Osteoblast (primary cell): ENCODE measurements at places on chromosomes 16 and 17. TPM values are rescaled to one million over a fixed set of nuclear protein-coding genes. Genes with fewer than 3 reads are reported as not detected.

DNA sequence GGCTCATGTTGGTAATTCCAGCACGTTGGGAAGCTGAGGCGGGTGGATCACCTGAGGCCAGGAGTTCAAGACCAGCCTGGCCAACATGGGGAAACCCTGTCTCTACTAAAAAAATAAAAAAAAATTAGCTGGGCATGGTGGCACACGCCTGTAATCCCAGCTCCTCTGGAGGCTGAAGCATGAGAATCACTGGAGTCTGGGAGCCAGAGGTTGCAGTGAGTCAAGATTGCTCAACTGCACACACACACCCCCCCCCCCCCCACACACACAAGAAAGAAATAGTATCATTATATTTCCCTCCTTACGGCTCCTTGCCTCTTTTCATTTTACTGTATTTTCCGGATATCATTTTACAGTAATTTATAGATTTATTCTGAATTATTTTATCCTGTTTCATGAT lies 963.1 kb upstream of the GOT2 start:
- DNase-seq: no peak

GRCh38 chr16:10622036-10622921 lies 41.9 kb upstream of the EMP2 start:
- DNase-seq: peak; percentile 43

DNA sequence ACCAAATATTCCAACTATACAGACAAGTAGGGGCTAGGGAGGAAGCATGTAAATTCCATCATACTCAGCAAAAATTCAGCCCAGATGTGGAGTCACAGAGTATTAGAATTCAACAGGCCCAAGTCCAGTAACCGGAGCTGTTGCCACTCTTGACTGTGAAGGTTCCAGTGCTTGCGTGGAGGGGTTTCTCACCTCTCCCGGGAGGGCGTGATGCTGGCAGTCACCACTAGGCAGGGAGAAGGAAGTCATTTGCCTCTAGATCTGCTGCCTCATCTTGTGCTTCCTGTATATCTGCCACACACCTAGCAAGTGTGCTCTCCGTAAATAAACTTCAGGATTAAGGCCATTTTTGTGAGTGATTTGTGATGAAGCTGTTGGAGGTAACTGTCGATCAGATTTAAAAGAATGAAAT lies 1.0 kb upstream of the CKLF start:
- DNase-seq: no peak

GRCh38 chr17:27343977-27344607 lies 50.2 kb downstream of the WSB1 start:
- DNase-seq: no peak

DNA sequence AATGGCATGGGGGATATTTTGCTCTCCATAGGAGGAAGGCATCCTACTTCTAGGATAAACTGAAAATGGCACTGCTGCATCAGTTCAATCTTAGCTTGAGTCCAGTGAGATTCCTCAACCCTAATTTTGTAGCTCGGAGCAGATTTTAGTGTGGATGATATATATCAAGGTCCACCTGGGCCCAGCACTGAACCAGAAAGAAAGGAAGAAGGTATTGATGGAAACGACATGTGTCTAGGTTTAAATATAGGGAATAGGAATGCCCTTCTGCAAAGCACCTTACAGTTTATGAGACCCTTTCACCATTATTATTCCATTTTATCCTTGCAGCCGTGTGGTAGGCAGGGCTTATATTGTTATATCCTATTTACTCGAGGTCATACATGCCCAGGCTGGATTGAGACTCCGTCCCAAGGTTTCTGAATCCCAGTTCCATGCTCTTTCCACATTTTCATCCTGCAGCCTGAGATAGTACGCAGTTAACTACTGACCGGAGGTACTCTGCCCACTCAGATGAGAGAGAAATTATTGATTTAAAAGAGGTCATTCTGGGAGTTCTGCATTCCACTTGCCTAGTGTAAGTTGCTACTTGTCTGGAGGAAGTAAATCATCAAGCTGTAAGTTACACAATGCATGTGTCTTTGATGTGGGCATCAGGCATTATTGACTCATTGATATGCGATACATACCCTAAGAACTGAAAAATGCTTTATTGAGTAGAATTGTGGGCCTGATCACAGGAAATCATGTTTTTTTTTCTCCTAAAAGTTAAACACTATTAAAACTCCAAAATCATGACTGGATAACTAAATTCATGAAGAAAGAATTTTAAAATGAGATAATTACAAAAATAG lies 10.1 kb downstream of the KRT39 start:
- peak; percentile 86 for DNase-seq

DNA sequence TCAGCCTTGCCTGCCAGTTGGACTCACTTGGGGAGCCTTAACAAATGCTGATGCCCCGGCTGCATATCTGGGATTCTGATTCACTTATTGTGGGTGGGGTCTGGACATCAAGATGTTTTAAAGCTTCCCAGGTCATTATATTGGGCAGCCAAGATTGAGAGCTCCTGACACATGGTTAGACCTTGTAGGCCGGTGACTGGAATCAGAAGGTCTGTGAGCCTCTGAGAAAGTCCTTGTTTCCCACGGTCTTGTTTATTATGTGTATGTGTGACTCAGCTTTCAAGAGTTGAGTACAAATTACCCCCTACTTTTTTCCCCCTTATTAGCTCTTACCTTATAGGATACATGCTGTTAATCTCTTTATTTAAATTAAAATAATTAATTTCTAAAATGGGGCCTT lies 103.5 kb downstream of the ABCC1 start:
- DNase-seq: peak; percentile 46

DNA sequence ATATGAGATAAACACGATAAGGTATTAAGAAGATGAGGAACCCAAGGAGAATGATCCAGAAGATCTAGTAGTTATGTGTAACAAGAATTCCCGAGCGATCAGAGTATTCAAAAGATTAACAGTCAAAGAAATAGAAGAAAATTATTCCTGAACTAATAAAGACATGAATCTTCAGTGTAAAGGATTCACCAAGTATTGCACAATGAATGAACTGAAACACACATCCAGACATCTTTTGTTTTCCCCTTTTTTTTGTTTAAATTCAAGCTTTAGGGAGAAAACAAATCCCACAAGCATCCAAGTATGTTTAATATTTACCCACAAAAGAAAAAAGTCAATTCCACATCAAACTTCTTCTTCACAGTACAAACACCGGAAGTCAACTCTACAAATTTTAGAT lies 23.7 kb upstream of the MYOCD start:
- DNase-seq: no peak

DNA sequence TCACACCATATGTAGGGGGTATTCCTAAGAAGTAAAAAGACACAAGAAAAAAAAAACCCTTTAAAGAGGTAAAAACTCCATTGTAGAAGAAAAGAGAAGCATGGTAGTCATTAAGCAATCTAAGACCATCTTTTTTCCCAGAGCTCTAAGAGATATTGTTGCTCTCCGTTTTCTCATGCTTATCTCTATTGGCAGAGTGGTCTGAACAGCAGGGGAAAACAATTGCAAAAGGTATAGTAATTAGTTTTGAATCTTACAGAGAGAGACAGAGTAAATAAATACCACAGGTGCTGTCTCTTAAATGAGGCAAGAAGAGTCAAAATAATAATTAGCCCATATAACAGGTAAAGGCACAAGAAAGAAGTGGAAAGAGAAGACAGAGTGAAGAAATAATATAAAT lies 821.4 kb upstream of the CA10 start:
- no peak for DNase-seq

- DNase-seq: no peak
Observed at GRCh38 chr16:14509055-14509454, 121.0 kb downstream of the PARN start.

DNA sequence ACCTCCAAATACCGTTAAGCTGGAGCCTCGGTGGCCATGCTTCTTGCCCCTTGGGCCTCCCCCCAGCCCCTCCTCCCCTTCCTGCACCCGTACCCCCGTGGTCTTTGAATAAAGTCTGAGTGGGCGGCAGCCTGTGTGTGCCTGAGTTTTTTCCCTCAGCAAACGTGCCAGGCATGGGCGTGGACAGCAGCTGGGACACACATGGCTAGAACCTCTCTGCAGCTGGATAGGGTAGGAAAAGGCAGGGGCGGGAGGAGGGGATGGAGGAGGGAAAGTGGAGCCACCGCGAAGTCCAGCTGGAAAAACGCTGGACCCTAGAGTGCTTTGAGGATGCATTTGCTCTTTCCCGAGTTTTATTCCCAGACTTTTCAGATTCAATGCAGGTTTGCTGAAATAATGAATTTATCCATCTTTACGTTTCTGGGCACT lies 928 bp downstream of the HBA1 start:
- peak; percentile 91 for DNase-seq

- DNase-seq: no peak
Observed at GRCh38 chr17:28030386-28030785, 12.1 kb upstream of the NLK start.

DNA sequence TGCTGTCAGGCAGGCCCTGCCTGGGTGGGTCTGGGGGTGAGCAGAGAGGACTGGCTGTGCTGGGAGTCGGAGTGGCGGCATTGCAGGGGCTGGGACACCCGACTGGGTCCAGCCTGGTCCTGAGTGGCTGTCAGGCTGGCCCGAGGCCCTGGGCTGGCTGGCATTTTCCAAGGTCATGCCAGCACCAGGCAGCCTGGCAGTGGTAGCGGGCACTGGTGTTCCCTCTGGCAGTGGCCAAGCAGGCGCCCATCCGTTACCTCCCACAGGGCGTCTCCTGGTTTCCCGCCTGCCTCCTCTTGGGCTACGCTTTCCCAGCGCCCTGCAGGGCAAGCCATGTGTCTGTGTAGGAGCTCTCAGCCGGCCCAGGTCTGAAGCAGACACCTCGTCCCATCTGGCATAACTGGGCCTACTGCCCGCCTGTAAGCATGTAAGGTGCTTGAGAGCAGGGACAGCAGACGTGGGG lies 5.7 kb upstream of the PKMYT1 start:
- no peak for DNase-seq

- no peak for DNase-seq
Observed at GRCh38 chr16:78570399-78571141, 471.1 kb downstream of the WWOX start.

DNA sequence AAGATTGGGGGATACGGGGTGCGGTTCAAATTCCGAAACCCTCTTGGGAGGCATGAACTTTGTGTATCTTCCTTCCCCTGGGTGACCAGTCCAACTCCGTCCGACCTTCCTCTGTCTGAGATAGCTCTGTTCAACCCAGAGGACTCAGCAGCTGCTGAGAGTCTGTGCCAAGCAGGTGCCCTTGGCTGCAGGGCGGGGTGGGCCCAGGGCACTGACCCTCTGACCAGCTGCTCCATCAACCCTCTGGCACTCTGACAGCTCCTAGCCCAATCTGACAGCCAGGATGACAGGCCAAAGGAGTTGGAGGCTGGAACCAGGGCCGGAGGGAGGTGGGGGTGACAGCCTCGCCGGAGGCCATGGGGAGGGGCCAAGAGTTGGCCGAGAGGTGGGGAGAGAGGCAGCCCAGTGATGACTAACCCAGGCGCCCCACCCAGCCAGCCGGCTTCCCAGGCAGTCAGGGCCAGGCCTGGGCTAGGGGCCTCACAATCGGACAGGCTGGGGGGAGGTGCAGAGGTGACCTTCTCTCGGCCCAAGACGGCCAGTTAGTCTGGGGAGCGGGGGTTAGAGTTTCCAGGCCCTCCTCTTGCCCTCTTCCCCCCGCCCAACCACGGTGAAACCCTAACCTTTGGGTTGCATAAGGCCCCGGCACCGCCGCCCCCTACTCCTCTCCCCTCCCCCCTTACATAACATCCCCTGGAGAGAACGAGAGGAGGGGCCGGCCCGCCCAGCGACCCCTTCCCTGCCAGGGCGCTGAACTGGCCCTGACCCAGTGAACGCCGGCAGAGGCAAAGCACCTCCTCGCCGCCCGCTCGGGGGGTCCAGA lies 5.0 kb upstream of the TLCD2 start:
- peak; percentile 97 for DNase-seq

DNA sequence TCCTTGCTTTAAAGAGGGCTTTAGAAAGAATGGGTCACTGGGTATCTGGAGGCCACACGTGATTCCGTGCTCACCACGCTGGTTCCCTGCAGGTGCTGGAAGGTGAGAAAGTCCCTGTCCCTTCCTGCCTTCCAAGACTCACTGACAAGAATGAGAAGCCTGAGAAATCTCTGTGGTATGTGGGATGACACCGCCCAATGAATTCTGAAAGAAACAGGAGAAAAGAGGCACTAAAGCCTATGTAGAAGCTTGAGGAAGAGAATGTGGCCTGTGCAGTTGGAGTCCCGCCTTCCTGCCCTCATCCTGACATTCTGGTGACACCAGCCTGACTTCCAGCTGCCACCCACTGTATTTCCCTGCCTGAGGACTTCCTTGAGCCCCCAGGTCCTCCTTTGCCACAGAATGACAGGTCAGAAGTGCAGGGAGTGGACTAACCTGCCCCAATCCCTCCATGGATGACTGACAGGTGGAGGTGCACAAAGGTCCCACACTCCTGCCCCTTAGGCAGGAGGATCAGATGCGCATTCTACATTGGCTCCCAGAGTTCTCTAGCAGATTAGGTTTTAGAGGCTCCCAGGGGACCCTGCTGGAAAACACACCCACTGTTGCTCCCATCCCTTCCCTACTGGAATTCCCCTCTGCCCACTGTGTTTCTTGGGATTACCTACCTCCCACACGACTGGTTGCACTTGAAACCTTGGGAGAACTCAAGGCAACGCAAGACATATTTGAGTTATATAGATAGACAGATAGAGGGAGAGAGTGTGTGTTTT lies 38.6 kb upstream of the TENT4B start:
- no peak for DNase-seq

DNA sequence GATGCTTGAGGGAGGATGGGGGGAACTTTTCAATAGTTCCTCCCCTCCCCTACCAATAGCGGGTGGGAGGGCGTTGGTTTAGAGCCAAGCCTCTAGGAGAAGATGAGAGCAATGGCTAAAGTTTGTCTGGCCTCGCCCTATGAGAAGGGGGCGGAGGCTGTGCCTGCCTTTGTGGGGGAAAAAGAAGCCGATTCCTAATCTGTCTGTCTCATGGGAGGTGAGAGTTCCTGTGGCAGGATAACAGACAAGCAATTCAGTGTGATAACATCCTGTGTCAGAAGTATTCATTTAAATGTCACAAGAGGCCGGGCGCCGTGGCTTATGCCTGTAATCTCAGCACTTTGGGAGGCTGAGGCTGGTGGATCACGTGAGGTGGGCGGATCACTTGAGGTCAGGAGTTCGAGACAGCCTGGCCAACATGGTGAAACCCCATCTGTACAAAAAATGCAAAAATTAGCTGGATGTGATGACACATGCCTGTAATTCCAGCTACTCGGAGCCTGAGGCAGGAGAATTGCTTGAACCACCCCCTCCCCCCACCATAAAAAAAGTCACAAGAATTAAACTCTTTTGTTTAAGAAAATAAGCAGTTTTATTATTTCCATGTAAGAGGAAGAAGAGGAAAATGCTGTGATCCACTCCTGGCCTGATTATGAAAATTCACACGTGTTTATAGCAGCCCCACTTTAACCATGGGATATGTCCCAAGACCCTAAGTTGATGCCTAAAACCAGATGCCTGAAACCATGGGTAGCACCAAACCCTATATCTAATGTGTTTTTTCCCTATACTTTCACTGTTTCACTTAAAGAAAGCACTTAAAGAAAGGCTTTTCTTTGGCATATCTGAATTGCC lies 1.7 kb downstream of the SLFN5 start:
- DNase-seq: peak; percentile 55

The CENPX gene
- 13.8 and 18.8 TPM in 2 replicates for total RNA-seq

The USP32 gene
- total RNA-seq: 99.5 and 116 TPM in 2 replicates

The ZG16B gene
- total RNA-seq: 0.88 and 1.4 TPM in 2 replicates

The CDRT15L2 gene
- not detected in 2 replicates for total RNA-seq

The TBC1D28 gene
- total RNA-seq: not detected in 2 replicates

The ASB16 gene
- total RNA-seq: not detected in 2 replicates

The SMARCE1 gene
- total RNA-seq: 101 and 107 TPM in 2 replicates

The PDIA2 gene
- total RNA-seq: not detected in 2 replicates

The KRTAP2-1 gene
- total RNA-seq: not detected in 2 replicates
